ENCODE measurements at places on chromosomes 6 and 20.

GRCh38 chr20:43658069-43658722 is 8.7 kb upstream of the MYBL2 start:
- no peak for DNase-seq

GRCh38 chr6:13006578-13007300 is 290.2 kb downstream of the PHACTR1 start:
- no peak for DNase-seq

- no peak for DNase-seq
These were observed 20.3 kb downstream of the SLC22A2 start for GRCh38 chr6:160238278-160238711.

- DNase-seq, result no peak
These were observed 33.9 kb upstream of the PIM1 start for GRCh38 chr6:37135835-37136694.

GRCh38 chr6:131490441-131490840 is 82.6 kb upstream of the ARG1 start:
- no peak for DNase-seq

DNA sequence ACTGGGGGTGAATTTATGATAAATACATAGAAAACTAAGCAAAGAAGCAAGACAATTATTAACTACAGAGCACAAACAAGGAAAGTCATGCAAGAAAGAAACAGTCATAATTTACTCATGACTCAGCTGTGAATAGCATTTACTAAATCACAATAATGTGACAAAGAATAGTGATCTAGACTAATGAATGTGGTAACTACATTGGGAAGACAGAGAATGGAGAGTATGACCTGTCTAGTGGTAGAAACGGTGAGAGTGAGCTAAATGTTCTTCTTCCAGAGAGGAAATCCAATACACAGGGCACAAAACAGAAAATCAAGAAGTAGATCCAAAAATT is 153.5 kb upstream of the DST start:
- no peak for DNase-seq

- no peak for DNase-seq
These were observed 179.8 kb upstream of the RIMS1 start for GRCh38 chr6:71706523-71706922.
